Esophagus muscularis mucosa (tissue), 4 donors: ENCODE measurements at places on chromosomes 3 and 15. TPM values are rescaled to one million over a fixed set of nuclear protein-coding genes. Genes with fewer than 3 reads are reported as not detected.

GRCh38 chr3:19105826-19106225, 42.5 kb upstream of the KCNH8 start:
- DNase-seq = no peak

CCR2 gene
- total RNA-seq = 0.46 TPM

GRCh38 chr3:58728723-58729122, 62.1 kb upstream of the FAM3D start:
- DNase-seq = no peak

AMIGO3 gene
- not detected for total RNA-seq

DNA sequence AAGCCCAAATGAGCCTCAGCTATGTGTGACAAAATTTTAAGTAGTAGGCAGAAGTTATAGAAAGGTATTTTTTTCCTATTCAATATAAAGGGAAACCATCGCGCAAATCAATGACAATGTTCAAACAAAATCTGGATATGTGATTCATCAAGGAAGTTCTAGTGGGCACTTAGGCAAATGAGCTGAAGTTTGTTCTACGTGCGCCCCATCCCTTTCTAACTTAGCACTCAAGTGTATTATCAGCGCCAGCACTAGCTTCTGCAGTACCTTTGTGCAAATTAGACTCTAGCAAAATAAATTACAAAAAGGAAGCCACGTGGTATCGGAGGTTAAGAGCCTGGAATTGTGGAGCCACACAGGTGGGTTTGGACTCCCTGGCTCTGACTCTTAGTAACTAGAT, 91.1 kb downstream of the TBL1XR1 start:
- no peak for DNase-seq

DNA sequence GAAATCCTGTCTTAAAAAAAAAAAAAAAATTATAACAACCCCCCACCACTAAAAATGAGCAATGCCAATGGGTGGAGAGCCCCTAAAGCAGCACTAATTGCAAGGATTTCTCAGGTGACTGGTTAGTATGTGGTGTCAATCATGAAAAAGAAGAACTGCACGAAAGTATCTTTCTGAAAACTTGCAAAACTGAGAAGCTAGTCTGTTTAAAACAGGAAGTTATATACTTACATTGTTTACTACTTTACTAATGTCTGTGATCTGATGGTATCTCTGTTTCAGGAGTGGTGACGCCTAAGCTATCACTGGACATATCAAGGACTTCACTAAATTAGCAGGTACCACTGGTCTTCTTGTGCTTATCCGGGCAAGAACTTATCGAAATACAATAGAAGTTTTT, at the start of gene CCR3:
TSS of gene CCR3 (plus strand) at position 341 of the 400 bp plus-strand sequence. CDS start 22,699 bp downstream, outside the sequence.
- no peak for DNase-seq

DNA sequence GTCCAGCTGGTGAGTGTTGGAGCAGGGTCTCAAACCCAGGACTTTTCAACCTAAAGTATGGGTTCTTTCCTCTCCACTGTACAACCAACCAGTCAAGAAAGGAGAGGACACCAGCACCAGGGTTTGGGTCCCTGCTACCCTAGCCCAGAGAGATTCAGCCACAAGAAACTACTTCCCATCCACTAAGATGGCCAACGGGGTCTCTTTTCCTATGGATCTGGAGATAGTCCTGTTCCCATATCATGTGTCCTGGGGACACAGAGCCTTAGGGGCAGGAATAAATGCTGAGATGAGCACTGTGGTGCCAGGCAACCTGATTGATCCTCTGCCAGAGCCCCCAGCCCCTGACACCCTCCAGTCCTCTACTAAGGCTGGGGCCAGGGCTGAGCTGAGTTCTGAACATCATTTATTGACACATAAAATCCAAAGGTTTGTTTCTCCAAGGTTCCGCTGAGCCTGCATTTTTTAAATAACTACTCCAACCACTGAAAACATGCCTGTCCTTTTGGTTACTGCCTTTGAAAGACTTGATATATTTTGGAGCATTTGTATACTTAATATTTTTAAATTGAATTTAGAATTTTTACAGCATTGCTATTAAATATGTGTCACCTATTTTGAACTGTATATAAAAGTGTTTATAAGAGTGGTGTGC, 26.0 kb downstream of the MRPL46 start:
- DNase-seq = peak; percentile 47

GRCh38 chr3:141057946-141058800, 7.0 kb downstream of the SPSB4 start:
- DNase-seq = peak; percentile 62

DNA sequence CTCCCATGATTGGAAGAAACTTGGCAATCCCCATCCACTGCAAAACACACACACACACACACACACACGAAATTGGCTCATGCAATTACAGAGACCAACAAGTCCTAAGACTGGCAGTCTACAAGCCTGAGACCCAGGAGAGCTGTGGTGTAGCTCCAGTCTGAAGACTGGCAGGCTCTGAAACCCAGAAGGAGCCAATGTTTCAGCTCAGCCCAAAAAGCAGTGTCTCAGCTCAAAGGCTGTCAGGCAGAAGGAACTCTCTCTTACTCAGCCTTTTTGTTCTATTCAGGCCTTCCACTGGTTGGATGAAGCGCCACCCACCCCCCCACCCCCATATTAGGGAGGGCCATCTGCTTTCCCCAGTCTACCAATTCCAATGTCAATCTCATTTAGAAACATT, 32.1 kb downstream of the MESD start:
- no peak for DNase-seq

- DNase-seq = peak; percentile 93
These were observed 1.1 kb downstream of the DIPK2A start for GRCh38 chr3:143972505-143973258.

GRCh38 chr3:152622811-152623167, 212.1 kb upstream of the P2RY1 start:
- DNase-seq = no peak

DCLK3 gene
- total RNA-seq = 0.23 TPM

DNA sequence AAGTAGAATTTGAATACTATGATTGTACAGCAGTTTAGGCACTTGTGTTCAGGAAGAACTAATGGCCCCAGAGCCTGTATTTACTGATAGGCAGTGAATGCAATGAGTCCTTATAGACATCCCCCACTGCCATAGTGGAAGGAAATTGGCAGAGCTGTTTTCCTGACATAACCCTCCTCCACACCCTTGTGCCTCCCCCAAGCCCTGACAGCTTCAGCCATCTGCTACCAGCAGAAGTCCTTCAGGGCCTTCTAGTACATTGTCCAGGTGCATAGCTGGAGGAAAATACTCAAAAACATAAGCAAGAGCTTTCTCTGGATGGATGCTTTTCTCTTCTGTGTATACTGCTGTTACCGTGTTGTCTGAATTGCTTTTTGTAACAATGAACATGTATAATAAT, 20.6 kb downstream of the ARHGAP31 start:
- no peak for DNase-seq

SKOR1 gene
- total RNA-seq = 0.58 TPM

SRGAP3 gene
- total RNA-seq = 2.5 TPM

DNA sequence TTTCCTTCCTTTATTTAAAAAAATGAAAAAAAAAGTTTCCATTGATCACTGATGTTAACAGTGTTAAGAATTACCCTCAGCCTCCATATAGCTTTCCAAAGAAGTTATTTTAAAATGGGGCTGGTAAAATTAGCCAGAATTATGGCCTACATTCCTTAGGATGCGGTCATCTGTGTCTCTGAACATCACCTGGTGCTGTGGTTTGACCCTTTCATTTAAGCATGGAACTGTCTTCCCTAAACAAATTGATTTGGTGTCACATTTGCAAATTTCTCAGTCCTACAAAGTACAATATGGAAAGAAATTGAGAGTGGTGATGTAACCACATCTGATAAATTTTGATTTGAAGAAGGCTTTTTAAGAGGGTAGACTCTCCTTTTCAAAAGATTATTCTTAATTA, 40.3 kb upstream of the ZPLD1 start:
- no peak for DNase-seq

DNA sequence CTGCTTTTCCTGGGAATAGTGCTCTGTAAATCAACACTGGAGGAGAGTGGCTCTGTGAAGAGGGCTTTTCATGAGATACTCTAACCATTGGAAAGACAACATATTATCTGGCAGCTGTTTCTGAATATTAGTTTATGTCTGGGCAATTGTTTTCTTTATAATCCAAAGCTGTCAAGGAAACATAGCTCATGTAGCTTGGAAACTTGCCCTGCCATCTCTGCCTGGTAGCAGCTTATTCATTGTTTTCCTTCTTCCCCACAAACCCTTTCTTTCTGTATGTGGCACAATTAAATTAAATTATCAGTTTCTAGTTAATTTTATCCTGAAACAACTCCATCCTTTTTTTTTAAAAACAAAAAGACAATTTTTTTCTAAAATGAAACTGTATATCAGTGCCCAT, 160.0 kb downstream of the EDEM1 start:
- no peak for DNase-seq

IL17RC gene
- 42.2 TPM for total RNA-seq

DNA sequence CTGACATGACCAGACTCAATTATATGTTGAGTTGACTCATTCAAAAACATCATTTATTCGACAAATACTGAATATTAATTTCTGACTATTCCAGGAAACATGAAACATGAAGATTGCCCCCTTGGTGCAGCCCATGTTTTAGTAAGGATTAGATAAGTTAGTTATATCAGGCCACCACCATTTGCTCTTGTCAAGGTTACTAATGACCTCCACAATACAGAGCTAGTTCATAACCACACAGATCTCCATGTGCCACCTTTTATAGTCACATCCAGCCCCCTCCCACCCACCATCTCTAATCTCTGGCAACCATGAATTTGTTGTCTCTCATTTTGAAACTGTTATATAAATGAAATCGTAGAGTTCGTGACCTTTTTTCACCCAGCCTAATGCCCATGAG, 15.7 kb downstream of the KLHL18 start:
- no peak for DNase-seq

- no peak for DNase-seq
These were observed 379.9 kb upstream of the RBMS3 start for GRCh38 chr3:28901018-28901417.

DNA sequence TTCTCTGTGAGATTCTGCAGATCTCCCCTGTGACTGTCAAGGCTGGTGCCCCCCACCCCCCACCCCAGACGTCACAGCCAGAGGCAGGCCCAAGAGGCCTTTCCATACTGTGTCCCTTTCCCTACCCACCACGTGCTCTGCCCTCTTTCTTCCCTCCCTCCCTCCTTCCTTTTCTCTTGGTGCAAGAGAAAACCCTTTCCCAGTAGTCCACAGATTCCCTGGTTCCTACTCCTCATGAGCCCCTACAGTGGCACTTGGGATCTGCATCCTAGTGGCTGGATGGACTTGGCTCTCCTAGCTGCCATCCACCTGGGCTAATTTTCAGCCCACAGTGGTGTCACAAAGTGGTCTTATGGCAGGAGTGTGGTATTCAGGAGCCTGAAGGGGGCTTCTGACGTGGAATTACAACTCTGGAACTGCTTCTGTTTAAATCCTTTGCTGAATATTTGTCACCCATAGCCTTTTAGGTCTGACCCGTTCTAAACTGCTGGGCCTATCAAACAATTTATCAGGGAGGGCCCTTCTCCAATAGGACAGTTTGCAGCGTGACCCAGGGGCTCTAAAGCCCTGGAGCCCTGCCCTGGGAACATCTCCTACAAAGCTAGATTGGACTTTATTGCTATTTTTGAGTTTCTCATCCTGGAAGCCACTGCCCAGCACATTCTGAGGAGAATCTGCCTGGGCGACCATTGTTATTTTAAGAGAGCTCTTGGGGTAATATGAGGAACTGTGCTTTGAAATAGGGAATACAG, 35.3 kb downstream of the KLF13 start:
- no peak for DNase-seq

POTEB2 gene
- not detected for total RNA-seq

DNA sequence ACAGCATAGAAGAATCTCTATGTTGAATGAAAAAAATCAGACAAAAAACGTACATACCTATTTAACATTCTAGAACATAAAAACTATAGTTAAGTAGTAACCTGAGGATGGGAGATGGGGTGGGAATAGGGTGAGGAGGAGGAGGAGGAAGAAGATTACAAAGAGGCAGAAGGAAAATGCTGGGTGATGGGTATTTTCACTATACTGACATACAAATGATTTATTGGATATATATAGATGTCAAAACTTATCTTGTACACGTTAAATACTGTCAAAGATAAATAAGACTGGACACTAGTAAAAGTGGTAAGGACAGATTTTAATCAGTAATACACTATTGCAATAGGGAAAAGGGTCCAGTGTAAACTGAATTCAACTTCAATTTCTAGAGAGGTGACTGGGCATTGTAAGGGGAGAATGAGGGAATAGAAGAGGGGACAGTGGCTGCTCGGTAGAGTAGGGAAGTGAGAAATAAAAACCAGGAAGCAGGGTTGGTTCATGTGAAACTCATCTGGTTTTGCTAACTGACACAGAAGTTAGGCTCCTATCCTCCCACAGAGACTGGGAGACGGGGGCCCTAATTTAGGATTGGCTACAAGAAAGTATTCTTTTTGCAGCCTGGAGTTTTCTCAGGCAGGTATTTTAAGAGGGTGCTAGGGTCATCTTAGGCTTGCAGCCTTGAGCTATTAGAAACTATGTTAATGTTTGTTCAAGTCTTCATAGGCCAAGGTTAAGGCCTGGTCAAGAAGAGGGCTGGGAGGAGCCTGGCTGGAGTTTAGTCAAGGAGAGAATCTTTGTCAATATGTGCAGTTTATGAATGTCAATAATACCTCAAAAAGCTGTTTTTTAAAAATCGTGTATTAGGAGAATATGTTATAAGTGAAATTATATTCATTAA, 15.0 kb upstream of the C15orf61 start:
- no peak for DNase-seq

GRCh38 chr3:189967254-189967865, 153.3 kb downstream of the P3H2 start:
- DNase-seq = no peak

FGD5 gene
- total RNA-seq = 16.2 TPM

- DNase-seq = no peak
These were observed 3.1 kb upstream of the RNF168 start for GRCh38 chr3:196506687-196507086.

DNA sequence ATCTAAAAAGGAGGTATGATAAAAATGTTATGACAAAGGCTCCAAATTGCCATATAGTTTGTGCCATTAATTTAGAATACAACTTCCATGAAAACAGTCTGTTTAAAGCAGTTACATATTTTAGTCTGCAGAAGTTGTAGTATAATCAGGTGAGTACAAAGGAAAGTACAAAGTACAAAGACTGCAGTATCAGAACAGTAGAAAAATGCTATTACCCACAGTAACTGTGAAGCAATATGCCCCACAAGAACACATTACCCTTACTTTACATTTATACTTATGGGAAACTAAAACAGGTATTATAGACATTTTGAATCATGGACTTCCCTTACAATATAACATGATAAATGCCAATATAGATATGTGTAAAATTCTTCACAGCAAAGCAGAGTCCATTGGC, 398.5 kb downstream of the ERC2 start:
- DNase-seq = no peak
